ENCODE measurements at places on chromosomes 6 and 20.

- H3K4me1 ChIP-seq = no peaks in the 10 kb centered on the region
- no peaks in the 10 kb centered on the region for H3K36me3 ChIP-seq
- no peak for DNase-seq
- no peak overlapping the region for H3K4me3 ChIP-seq
- no peaks in the 10 kb centered on the region for H3K27me3 ChIP-seq
- no peak overlapping the region for H3K27ac ChIP-seq
Observed at GRCh38 chr6:152680879-152681517, 16.7 kb upstream of the MYCT1 start.

- H3K4me3 ChIP-seq = peak overlapping the region; percentile 91
- H3K27ac ChIP-seq = peak overlapping the region; percentile 86
- peaks cover 37% of the 10 kb centered on the region for H3K4me1 ChIP-seq
- no peaks in the 10 kb centered on the region for H3K27me3 ChIP-seq
- H3K36me3 ChIP-seq = no peaks in the 10 kb centered on the region
Observed at GRCh38 chr6:157019733-157020132, 242.6 kb downstream of the ARID1B start.

DNA sequence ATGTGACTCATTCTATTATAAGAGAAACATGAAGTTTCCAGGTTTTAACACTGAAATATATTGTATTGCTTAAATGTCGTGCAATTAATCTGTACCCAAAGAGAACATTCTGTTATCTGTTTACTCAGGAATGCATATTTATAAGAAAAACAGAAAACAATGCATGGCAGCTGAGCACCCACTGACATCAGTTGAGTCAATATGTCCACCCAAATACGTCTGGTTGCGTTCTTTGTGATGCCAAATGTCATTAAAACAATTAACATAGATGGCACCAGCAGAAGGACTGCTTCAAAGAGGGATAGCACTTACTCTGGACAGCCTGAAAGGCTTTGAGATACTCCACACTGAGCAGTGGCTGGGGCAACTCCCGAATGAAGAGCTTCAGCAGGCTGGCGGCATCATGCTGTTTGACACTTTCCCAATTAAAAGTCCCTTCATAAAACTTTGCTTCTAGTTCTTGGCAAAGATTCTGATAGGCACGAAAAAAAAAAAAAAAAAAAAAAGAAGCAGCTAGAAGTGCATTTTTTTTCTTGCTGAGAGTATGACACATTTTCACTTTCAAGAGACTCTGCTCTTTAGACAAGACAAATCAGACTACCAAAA lies 102.3 kb downstream of the ARHGAP18 start:
- H3K27ac ChIP-seq = no peak overlapping the region
- peaks cover 14% of the 10 kb centered on the region for H3K36me3 ChIP-seq
- no peak for DNase-seq
- no peaks in the 10 kb centered on the region for H3K27me3 ChIP-seq
- H3K4me1 ChIP-seq = peaks cover 18% of the 10 kb centered on the region
- no peak overlapping the region for H3K4me3 ChIP-seq

DNA sequence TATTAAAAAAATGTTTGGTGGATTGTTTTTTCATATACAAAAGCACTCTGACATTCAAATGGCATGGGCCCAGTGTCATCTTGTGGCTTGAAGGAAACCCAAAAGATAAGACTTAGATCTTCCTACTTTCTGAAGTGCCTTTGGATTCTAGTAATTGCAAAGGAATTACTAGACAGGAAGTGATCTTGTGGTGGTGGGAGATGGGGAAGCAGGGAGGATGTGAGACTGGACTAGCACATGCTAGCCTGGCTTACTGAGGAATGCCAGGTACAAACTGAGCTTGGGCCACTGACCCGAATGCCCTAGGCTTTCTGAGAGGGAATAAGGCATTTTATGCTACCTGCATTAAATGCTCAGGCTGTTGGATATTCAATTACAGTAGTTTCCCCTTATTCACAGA lies 59.0 kb downstream of the AFG1L start:
- no peaks in the 10 kb centered on the region for H3K27me3 ChIP-seq
- H3K4me1 ChIP-seq = peaks cover 12% of the 10 kb centered on the region
- no peak overlapping the region for H3K4me3 ChIP-seq
- peaks cover 4% of the 10 kb centered on the region for H3K36me3 ChIP-seq
- DNase-seq = no peak

- H3K27me3 ChIP-seq = peaks cover 58% of the 10 kb centered on the region
- no peaks in the 10 kb centered on the region for H3K36me3 ChIP-seq
- H3K4me1 ChIP-seq = no peaks in the 10 kb centered on the region
- no peak overlapping the region for H3K4me3 ChIP-seq
- DNase-seq = no peak
Observed at GRCh38 chr6:57040011-57040410, 6.5 kb upstream of the KIAA1586 start.

- DNase-seq = peak; percentile 69
- peak overlapping the region; percentile 84 for H3K27ac ChIP-seq
- peaks cover 2% of the 10 kb centered on the region for H3K27me3 ChIP-seq
- H3K4me3 ChIP-seq = peak overlapping the region; percentile 84
- peaks cover 6% of the 10 kb centered on the region for H3K36me3 ChIP-seq
Observed at GRCh38 chr6:73388800-73389512, 5.7 kb upstream of the DDX43 start.

DNA sequence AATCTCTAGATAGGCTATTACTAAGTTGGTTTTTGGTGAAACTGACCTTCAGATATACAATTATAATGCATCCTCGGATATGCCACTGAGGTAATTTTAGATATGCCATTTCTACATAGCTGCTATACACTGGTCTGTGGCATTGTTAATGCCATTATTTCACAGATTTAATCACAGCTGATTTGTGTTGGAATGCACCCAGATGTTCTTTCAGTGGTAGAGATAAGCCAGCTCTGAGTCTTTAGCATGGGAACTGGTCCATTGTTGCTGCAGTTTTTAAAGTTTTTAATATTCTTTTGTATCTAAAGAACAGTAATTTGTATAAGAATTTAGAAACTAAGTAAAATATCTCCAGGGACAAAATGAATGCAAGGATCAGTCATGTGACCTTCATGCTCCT lies 6.8 kb downstream of the TMX4 start:
- H3K27ac ChIP-seq = no peak overlapping the region
- H3K4me3 ChIP-seq = no peak overlapping the region
- DNase-seq = no peak
- no peaks in the 10 kb centered on the region for H3K27me3 ChIP-seq

DNA sequence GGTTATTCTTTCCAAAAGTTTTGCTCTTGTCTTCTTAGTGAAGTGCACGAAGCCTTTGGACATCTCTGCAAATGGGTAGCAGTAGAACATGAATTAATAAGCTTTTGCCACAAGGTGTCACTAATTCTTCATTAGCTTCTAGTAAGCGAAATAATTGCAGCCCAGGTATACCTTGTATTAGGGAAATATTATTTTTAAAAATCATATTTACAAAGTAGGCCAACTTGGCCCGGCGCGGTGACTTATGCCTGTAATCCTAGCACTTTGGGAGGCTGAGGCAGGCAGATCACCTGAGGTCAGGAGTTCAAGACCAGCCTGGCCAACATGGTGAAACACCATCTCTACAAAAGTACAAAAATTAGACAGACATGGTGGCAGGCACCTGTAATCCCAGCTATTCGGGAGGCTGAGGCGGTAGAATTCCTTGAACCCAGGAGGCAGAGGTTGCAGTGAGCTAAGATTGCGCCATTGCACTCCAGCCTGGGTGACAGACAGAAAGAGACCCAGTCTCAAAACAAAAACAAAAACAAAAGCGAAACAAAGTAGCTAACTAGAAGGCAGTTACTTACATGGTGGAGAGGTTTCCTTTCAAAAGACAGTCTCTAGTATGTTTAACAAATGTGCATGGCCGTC lies 8.8 kb upstream of the RSPH3 start:
- peak overlapping the region; percentile 19 for H3K4me3 ChIP-seq
- peak overlapping the region; percentile 37 for H3K27ac ChIP-seq
- peaks cover 32% of the 10 kb centered on the region for H3K4me1 ChIP-seq
- peaks cover 5% of the 10 kb centered on the region for H3K36me3 ChIP-seq
- DNase-seq = no peak

- peak overlapping the region; percentile 76 for H3K4me3 ChIP-seq
- peak overlapping the region; percentile 90 for H3K27ac ChIP-seq
- peak; percentile 28 for DNase-seq
- no peaks in the 10 kb centered on the region for H3K27me3 ChIP-seq
- peaks cover 26% of the 10 kb centered on the region for H3K4me1 ChIP-seq
Observed at GRCh38 chr6:33343953-33344611, 26.5 kb upstream of the ZBTB22 start.

- H3K4me3 ChIP-seq = no peak overlapping the region
- no peak overlapping the region for H3K27ac ChIP-seq
- H3K4me1 ChIP-seq = no peaks in the 10 kb centered on the region
- H3K36me3 ChIP-seq = no peaks in the 10 kb centered on the region
Observed at GRCh38 chr6:21327326-21328112, 266.0 kb upstream of the SOX4 start.

DNA sequence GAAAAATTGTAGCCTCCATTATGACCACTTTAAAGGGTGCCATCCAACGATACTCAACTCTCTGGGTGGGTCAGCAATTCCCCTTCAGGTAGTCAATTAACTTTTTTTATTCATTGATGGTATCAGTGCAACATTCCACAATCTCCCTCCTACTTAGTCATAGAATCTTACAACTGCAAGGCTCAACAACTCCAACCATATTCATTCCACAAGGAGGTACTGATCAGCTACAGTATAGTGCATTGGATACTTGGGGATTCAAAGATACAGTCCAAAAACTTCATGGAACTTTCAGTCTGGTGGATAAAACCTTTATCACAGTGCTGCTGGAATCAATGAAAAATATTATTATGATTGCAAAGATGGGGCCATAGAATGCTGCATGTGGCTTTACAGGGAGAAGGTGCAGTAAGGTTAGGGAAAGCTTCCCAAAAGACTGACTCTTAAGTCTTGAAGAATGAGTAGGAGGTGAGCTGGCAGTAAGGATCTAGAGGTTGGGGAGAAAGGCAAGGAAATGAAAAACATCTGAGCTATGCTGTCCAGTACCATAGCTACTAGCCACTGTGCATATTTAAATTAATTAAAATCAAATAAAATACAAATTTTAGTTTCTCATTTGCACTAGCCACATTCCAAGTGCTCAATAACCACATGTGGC lies 314.7 kb upstream of the PRDM1 start:
- no peak overlapping the region for H3K4me3 ChIP-seq
- DNase-seq = no peak
- H3K27ac ChIP-seq = no peak overlapping the region
- H3K36me3 ChIP-seq = peaks cover 14% of the 10 kb centered on the region
- no peaks in the 10 kb centered on the region for H3K27me3 ChIP-seq
- H3K4me1 ChIP-seq = peaks cover 2% of the 10 kb centered on the region

DNA sequence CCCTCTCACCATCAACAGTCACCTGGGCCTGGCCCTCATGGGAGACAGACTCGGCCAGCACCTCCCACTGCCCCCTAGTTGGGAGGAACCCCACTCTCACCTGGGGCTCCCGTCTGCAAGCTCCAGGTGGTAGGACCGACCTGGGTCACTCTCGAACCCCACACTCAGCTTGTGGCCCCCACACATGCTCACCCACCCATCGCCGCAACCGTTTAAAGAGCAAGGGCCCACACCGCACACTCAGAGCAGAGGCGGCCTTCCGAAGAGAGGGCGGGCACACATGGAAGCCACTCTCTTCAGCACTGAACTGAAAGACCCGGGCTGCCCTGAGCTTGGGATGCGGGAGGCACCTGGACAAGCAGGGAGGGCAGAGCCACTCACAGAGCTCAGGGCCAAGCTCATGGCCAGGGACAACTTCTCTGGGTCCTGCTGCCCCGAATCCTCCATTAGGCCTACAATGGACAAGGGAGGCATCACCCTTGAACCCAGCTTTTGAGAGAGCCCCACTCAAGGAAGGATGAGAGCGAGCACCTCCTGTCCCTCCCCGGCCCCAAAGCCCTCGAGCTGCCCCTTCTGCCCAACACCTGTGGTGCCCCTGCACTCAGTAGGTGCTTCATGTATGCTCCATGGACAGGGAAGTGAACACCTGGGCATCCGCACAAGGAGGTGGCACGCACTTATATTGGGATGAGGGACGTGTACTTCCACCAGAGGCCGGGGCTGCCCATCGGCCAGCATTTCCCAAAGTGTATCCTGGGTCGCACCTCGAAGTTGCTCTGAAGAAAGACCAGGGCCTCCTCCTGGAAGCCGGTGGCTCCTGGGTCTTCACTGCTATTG lies 50.4 kb downstream of the YTHDF1 start:
- DNase-seq = no peak
- no peak overlapping the region for H3K4me3 ChIP-seq
- no peak overlapping the region for H3K27ac ChIP-seq
- no peaks in the 10 kb centered on the region for H3K27me3 ChIP-seq

- H3K27ac ChIP-seq = no peak overlapping the region
- no peaks in the 10 kb centered on the region for H3K27me3 ChIP-seq
- H3K36me3 ChIP-seq = no peaks in the 10 kb centered on the region
- H3K4me3 ChIP-seq = no peak overlapping the region
Observed at GRCh38 chr6:124260337-124260736, 456.7 kb downstream of the NKAIN2 start.

GRCh38 chr6:151024597-151024996 lies 159.1 kb downstream of the MTHFD1L start:
- DNase-seq = no peak
- H3K4me3 ChIP-seq = no peak overlapping the region
- no peaks in the 10 kb centered on the region for H3K27me3 ChIP-seq
- no peak overlapping the region for H3K27ac ChIP-seq
- peaks cover 18% of the 10 kb centered on the region for H3K36me3 ChIP-seq

GRCh38 chr6:10404799-10405512 lies 9.9 kb downstream of the TFAP2A start:
- peaks cover 16% of the 10 kb centered on the region for H3K4me1 ChIP-seq
- H3K27ac ChIP-seq = peak overlapping the region; percentile 41
- DNase-seq = no peak
- peak overlapping the region; percentile 24 for H3K4me3 ChIP-seq

- H3K4me3 ChIP-seq = no peak overlapping the region
- H3K27ac ChIP-seq = no peak overlapping the region
- no peak for DNase-seq
- peaks cover 3% of the 10 kb centered on the region for H3K4me1 ChIP-seq
Observed at GRCh38 chr6:87808005-87808757, 106.1 kb upstream of the AKIRIN2 start.

- DNase-seq = no peak
- H3K27me3 ChIP-seq = peaks cover 14% of the 10 kb centered on the region
- H3K36me3 ChIP-seq = no peaks in the 10 kb centered on the region
- H3K4me1 ChIP-seq = no peaks in the 10 kb centered on the region
- no peak overlapping the region for H3K27ac ChIP-seq
Observed at GRCh38 chr6:159193923-159194322, 24.7 kb downstream of the FNDC1 start.

DNA sequence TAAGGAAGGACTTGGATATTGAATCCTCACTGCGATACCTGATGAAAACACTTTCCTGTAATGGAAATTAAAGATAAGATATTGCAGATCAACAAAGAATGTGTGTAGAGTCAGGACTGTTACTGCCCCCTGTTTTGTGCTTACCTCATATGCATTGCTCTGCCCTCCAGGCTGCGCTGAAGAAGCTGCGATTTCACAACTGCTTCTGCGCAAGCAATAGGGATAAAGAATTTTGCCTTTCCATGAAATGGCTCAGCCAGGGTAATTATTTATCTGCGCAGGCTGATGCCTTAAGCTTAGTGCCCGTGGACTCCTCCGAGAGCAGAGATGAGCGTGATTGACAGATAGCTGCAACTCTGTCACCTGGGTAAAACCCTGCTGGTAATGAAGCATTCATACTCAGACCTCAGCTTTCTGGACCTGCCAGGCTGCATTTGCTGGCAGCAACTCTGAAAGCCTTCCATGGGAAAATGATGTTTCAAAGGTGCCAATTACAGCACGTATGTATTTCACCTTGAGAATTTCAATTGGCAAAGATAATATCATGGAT lies 370.6 kb downstream of the SAMD5 start:
- no peak for DNase-seq
- no peak overlapping the region for H3K27ac ChIP-seq
- no peaks in the 10 kb centered on the region for H3K4me1 ChIP-seq
- no peaks in the 10 kb centered on the region for H3K36me3 ChIP-seq
- H3K4me3 ChIP-seq = no peak overlapping the region
- H3K27me3 ChIP-seq = no peaks in the 10 kb centered on the region

All from T-helper 2 cell treated with Interferon-gamma antibody and Interleukin-4, amounts not matched to agents 5 μg/mL and 100 μg/mL, for 36 hours (primary cell).